AG04449 (cell line): ENCODE measurements at places on chromosomes 6 and 20.

GRCh38 chr20:19381947-19382346 is 169.5 kb downstream of the SLC24A3 start:
- DNase-seq: no peak

DNA sequence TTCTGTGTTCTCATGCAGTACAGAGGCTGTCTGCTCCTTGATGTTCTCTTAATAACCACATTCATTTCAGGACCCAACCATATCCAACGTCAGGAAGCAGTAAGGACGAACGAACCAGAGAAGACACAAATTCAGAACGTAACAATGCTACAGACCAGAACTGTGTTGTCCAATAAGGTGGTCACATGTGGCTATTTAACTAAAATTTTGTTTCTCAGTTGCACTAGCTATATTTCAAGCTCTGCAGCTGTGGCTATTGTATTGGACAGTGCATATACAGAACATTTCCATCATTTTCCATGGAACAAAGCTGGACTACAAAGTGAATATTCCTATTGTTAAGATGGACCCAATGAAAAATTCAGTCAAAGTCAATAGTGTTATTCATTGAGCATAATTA is 27.0 kb downstream of the MAP7 start:
- DNase-seq: no peak

GRCh38 chr6:41626022-41626421 is 12.2 kb upstream of the MDFI start:
- no peak for DNase-seq

DNA sequence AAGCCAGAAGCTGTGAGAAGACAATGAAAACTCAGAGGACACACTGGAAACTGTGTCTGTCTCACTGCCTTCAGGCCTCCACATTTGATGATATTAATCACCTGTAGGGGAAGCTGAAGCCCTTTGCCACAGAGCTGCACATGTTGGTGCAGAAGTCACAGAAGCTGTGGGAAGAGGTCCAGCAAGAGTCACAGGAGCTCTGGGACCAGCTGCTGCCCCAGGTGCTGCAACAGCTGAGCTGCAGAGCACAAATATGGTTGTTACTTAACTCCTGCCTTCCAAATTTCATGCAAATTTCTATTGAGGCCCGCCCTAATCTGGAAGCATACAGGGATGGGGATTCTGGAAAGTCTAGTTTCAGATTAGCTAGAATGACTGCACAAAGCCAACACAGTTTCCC is 169.3 kb downstream of the OGFRL1 start:
- no peak for DNase-seq

GRCh38 chr6:35736982-35737412 is at the start of gene ARMC12:
ARMC12 (plus strand) TSS chr6:35737032; CDS start chr6:35737109, 77 bp downstream.
- DNase-seq: no peak

DNA sequence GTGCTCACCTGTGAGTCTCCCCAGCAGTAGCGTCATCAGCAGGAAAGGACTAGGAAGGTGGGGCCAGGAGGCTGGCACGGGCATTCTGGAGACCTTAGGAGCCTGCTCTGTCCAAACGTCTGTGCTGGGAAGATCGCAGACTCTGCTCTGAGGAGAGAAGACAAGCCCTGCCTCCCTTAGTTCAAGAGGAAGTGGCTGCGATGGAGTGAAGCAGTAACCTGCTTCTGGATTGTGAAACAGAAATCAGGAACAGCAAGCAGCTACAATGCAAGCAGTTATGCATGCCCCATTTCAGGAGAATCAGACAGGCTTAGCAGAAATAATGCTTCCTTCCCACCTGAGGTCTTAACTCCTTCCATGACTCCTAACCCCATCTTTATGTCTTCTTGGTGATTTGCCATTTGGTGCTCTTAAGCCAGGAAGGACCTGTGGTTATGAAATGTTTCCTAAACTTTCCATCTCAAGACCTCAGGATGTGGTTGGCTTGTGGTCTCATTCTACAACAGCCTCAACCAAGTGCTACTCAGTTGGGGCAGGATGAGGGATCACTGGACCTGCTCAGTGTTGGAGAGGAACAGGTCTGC is at the start of gene SIRPB1:
TSS of gene SIRPB1 (minus strand) at position 149 of the 584 bp plus-strand sequence. CDS start at position 84, 65 bp downstream.
- no peak for DNase-seq

DNA sequence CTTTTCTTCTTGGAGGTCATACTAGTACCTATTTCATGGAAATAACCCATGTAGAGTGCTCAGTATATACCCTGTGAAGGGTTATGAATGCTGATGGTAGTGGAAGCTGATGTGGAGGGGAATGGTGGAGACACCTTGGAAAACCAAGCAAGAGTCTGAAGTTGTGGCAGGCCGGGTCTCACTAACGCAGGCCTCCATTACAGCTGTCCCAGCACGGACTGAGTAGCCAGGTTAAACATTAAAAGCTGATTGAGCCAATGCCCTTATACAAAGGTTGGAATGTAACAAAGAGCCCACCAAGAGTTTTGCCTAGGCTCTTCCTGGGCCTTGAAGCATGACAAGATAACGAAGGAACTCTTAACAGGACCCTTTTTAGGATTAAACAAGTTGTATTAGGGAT is 2.1 kb upstream of the PCMTD2 start:
- no peak for DNase-seq

- no peak for DNase-seq
Observed at GRCh38 chr6:34181908-34182307, 36.0 kb upstream of the GRM4 start.

DNA sequence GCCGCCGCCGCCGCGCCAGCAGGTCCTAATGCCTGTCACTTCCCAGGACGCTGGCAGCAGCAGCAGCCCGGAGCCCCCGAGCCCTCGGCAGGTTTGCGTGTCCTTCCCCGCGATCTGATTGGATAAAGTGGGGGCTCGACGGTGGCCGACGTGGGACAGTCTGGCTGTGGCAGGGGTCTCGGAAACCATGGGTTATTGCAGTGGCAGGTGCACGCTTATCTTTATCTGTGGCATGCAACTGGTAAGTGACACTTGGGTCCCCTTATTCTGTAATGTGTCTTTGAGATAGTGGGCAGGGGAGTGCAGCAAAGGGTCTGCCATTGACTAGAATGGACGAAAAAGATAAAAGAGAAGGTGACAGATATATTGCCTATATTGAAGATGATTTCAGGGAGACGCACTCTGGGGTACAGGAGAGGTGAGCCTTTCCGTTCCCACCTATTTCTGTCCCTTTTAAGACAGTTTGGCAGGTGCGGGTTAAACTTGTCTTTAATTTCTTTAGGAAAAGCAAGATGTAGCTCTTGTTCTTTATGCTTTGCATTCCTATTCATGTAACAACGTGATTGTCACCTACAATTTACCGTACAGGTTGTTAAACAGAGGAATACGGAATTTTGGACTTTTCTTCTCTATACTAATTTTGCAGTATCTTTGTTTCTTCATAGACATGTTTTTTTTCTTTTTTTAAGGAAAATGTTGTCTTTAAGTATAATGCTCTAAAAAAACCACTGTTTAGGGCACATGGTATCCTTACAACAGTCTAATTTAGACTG is 535 bp downstream of the NKAIN2 start:
- DNase-seq: no peak
